Stimulated activated CD4-positive, alpha-beta T cell treated with anti-CD3 and anti-CD28 coated beads, Interleukin-2, amount 100 ng/mL, for 24 hours (primary cell): ENCODE measurements at places on chromosomes 2 and 18.

DNA sequence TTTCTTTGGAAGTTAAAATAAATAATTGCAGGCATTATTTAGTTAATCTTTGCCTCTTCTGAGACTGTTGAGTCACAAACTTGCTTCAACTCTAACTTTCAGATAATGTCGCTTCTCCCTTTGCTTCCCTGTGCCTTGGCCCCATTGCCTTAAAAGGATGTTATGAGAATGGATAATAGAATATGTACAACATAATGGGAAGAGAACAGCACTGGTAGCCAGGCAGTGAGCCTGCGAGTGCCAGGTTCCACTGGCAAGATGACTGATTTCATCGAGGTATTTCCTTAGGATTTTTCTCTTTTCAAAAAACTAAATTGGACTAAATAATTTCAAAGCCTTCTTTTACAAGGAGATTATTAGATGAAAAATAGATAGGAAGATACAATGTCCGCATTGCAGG, 420.9 kb downstream of the TGIF1 start:
- no peak for DNase-seq

DNA sequence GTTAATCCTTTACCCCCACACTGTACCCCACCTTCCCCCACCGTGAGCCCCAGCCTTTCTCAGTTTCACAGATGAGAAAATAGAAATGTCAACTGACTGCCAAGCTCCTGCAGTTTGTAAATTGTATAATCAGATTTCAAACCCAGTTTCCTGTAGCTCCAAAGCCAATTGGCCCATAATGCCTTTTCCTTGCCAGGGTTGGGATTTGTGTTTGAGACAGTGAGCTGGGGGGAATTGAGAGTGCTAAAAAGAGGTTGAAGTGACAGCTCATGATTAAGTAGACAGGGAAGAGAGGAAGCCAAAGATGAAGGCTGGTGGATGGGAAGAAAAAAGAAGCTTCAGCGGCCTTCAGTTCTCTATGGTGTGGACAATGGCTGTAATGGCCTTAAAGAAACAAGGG, 10.7 kb downstream of the OSBPL6 start:
- no peak for DNase-seq

GRCh38 chr18:58896268-58896667, 31.6 kb downstream of the ZNF532 start:
- DNase-seq, result no peak

DNA sequence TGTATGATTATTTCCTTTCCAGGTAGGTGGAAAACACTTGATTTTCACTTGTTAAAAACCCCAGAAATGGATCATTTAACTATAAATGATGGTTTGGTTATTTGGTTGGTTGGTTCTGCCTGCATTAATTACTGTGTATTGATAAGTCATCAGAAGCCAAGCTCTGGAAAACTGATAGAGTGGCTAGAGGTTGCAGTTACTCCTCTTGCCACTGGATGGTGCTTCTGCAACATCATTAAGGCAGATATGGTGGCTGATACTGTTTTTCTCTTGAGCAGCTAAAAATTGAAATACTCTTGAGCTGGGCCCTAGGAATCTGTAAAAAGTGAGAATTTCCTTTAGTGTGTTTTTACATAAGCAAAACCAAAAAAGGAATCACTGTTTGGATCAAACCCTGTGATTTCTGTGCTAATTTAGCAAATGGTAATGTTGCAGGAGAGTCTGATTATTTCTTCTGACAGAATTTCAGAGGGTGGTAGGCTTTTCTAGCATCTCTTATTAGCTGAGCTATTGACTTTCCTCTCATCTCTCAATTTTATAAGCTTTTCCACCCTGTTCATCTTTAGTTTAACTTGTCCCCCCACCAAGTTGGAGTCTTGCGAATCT, 54.3 kb downstream of the RAB10 start:
- no peak for DNase-seq
